ENCODE measurements at places on chromosomes 4 and X.

- no peak for DNase-seq
These were observed 723 bp downstream of the NKX6-1 start for GRCh38 chr4:84498203-84498934.

GRCh38 chrX:47802589-47802988 is 34.1 kb upstream of the ZNF81 start:
- DNase-seq = no peak

DNA sequence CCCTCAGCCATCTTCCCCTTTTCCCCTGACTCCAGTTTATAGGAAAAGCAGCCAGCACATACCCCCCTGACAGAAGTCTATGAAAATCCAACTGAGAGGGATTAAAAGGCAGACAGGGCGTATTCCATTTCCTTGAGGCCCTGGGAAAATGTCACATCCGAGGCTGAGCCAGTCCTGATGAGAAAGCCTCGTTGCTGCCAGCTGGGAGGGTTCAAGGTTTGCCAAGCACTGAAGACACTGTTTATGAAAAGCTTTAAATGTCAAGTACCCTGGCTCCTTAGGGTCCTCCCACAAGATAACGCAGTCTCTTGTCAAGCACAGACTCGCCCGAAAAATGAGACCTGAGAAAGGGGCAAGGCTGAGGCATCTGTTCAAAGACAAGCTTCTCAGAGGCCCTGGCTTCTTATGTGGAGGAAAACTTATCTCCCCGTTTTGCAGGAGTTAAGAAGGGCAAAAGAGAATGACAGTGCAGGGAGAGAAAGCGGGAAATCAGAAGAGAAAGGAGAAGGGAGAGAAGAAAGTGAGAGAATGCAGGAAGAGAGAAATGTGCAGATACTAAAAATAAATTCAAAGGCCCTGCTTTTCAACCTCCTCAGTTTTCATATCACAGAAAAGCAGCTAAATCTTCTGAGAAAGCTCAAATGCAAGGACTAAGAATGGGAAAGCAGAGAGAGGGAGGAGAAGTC is 44.7 kb downstream of the SCD5 start:
- DNase-seq = no peak

DNA sequence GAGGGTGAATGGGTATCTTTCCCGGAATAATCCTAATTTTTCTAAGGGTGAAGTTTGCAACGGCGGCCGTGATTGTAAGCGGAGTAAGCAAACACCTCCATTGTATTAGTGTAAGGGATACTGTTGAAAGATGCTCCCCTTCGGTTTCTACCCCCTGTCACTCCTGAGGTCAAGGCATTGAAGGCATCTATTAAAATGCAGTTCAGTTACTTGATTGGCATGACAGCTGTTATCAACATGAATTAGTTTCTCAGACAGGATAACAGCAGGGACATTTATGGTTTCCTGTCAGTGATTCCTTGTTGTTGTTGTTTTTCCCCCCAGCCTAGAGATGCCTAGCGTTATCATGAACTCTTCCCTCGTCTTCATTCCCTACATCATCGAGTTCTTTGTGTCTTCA is 552 bp downstream of the SLC25A14 start:
- DNase-seq = no peak

DNA sequence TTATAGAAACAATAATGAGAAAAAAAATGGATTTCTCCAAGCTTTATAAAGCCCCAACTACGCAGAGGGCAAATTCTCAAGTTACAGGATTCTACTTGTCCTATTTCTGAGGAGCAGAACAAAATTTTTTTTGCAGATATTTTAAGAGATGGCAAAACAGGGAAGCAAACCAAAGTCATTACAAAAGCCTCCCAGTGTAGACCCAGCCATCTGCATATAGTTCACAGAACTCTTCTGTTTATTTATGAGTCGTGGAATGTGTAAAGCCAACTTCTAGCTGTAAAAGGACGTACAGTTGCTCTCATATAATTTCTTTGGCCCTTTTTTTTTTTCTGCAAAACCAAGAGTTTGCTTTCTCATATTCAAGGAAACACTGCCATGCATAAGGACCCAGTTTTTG is 120.4 kb downstream of the PCDH7 start:
- no peak for DNase-seq

GRCh38 chr4:92163348-92163747 is 140.4 kb upstream of the GRID2 start:
- DNase-seq = no peak

GRCh38 chr4:23348789-23349498 is 540.9 kb downstream of the PPARGC1A start:
- no peak for DNase-seq

GRCh38 chr4:147064856-147065255 is 119.2 kb upstream of the TTC29 start:
- DNase-seq = no peak

DNA sequence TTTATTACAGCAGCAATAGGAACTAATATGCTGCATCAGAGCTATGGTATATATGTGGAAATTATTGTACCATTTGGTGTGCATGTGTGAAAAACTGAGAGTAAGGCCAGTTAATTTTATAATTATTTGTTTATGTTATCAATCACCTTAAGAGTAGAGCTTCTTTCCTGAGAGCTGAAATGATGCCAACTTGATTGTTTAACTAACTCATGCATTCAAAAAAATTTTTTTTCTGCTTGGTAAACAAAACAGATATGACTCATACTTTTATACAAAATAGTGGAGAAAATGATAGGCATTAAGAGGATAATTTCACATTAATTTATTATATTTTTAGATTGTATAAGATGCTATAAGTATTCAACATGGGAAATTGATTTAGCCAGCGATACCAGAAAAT is 622.7 kb downstream of the RAPGEF2 start:
- DNase-seq = no peak

DNA sequence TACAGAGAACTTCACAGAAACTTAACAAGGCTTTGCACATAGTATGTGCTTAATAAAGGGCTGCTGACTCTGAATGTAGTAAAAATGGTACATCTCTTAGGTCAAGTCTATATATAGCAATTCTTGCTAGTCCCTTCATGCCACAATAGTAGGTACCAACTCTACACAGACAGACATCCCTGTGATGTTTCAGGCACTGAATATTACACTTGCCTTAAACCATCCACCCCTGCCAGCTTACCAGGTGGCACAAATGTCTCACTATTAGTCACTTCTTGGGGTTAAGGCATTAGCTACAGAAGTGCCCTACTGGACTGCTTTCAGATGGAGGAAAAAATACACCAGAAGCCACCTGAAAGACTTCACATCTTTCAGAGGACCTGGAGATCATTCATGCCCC is 86.3 kb upstream of the CITED1 start:
- DNase-seq = no peak
